ENCODE measurements at places on chromosomes 11 and 22.

GRCh38 chr22:30336752-30337460, 10.2 kb upstream of the TBC1D10A start:
- DNase-seq, result no peak

GRCh38 chr22:49600891-49601431, 226.7 kb downstream of the BRD1 start:
- DNase-seq, result no peak

DNA sequence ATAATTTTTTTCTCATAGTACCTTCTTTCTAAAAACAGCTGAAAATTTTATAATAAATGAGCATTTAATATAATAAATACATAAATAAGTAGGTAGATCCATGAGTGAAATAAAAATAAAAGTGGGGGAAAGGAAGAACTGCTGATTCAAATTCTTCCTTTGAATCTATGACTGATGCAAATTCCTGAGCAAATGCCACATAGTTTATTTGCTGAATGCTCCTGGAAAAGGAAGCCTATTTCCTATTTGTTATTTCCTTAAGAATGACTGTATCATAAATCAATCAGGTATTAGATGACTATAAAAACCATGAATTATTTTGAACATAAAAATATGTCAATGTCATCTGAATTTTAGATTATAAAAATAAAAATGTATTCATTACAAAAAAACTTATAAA, 16.6 kb downstream of the BTBD10 start:
- no peak for DNase-seq

- DNase-seq, result no peak
Observed at GRCh38 chr11:46356924-46357482, 9.7 kb downstream of the DGKZ start.

- peak; percentile 95 for DNase-seq
Observed at GRCh38 chr22:35914665-35915476, 113.8 kb downstream of the RBFOX2 start.

GRCh38 chr11:119361941-119362725, 15.6 kb upstream of the MFRP start:
- DNase-seq, result no peak

DNA sequence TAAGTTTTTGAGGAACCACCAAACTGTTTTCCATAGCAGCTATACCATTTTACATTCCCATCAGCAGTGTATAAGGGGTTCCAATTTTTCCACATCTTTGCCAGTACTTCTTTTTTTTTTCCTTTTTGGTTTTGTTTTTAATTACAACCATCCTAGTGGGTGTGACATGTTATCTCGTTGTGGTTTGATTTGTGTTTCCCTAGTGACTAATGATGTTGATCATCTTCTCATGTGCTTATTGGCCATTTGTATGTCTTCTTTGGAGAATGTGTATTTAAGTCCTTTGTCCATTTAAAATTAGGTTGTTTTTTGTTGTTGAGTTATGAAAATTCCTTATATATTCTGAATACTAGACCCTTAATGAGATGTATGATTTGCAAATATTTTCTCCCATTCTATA, 59.3 kb downstream of the STIM1 start:
- DNase-seq, result no peak

GRCh38 chr11:132361011-132361550, 990.7 kb downstream of the NTM start:
- no peak for DNase-seq

DNA sequence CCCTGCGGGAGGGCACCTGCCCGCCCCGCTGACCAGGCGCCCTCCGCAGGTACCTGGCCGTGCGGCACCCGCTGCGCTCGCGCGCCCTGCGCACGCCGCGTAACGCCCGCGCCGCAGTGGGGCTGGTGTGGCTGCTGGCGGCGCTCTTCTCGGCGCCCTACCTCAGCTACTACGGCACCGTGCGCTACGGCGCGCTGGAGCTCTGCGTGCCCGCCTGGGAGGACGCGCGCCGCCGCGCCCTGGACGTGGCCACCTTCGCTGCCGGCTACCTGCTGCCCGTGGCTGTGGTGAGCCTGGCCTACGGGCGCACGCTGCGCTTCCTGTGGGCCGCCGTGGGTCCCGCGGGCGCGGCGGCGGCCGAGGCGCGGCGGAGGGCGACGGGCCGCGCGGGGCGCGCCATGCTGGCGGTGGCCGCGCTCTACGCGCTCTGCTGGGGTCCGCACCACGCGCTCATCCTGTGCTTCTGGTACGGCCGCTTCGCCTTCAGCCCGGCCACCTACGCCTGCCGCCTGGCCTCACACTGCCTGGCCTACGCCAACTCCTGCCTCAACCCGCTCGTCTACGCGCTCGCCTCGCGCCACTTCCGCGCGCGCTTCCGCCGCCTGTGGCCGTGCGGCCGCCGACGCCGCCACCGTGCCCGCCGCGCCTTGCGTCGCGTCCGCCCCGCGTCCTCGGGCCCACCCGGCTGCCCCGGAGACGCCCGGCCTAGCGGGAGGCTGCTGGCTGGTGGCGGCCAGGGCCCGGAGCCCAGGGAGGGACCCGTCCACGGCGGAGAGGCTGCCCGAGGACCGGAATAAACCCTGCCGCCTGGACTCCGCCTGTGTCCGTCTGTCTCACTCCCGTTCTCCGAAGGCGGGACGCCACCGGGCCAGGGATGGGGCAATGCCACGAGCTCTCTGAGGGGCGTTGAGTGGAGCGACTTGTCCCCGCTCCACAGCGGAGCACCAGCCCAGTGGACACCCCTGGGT, 1.8 kb downstream of the GALR3 start:
- DNase-seq, result no peak

- no peak for DNase-seq
Observed at GRCh38 chr11:106271086-106271485, 193.6 kb downstream of the AASDHPPT start.

DNA sequence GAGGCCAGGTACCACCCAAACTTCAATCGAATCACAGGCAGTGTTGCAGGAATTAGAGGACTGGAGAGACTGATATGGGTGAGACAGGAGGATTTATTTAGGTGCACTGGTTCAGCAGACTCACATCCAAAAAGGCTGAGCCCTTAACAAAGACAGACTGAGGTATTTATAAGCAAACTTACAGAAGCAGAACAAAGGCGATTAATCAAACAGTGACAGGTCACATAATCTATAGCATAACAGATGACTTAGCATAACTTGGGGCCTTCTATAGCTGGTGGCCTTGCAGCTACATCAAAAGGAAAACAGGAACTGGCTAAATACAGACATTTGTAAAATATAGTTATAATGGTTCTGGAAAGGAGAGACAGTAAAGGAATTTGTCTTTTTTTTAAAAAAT, 2.1 kb downstream of the APOBEC3B start:
- DNase-seq, result no peak

- DNase-seq, result peak; percentile 18
Observed at GRCh38 chr22:35921777-35922176, 106.8 kb downstream of the RBFOX2 start.

GRCh38 chr22:33224841-33225240, 166.7 kb upstream of the SYN3 start:
- no peak for DNase-seq

- no peak for DNase-seq
Observed at GRCh38 chr11:2305788-2306451, 4.1 kb downstream of the TSPAN32 start.

GRCh38 chr11:84234462-84235202, 948.5 kb upstream of the CCDC90B start:
- no peak for DNase-seq

DNA sequence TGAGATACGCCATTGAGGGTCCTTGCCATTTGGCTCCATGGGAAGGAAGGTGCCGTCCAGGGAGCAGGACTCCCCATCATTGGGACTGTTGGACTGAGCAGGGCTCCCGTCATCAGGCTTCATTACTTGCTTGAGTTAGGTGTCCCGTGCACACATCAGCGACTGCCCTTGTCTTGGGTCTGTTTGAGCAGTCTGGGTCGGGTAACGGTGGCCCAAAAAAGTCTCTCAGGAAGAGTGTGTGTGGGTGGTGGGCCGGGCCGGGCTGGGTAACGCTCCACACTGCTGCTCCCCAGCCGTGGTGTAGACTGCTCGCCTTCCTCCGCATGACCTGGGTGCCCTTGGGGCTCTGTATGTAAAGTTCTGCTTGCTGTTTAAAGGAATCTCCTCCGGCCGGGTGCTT, 293.5 kb downstream of the TBC1D22A start:
- DNase-seq, result no peak

GRCh38 chr11:71485063-71485399, 32.0 kb downstream of the NADSYN1 start:
- DNase-seq, result no peak

DNA sequence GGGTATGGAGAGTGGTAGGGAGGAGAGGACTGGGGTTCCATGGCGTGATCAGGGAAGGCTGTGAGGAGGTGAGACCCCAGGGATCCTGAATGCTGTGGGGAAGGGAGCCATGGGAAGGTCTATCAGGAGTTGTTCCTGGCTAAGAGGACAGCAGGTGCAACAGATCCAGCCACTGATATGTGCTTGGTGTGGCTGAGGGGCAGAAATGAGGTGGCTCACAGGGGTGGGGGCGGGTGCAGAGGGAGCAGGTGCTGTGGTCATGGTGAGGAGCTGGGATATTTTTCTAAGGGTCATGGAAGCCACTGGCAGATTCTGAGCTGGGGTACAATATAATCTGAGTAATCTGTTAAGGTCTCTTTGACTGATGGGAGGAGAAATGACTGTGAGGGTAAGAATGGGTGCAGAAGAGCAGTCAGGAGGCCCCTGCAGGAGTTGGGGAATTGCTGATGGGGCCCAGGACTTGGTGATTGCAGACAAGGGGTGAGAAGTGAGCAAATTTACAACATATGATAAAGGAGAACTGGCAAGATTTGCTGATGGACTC, 31.3 kb upstream of the DMC1 start:
- DNase-seq, result no peak

- DNase-seq, result no peak
Observed at GRCh38 chr22:23008896-23009295, 61.4 kb upstream of the GNAZ start.

DNA sequence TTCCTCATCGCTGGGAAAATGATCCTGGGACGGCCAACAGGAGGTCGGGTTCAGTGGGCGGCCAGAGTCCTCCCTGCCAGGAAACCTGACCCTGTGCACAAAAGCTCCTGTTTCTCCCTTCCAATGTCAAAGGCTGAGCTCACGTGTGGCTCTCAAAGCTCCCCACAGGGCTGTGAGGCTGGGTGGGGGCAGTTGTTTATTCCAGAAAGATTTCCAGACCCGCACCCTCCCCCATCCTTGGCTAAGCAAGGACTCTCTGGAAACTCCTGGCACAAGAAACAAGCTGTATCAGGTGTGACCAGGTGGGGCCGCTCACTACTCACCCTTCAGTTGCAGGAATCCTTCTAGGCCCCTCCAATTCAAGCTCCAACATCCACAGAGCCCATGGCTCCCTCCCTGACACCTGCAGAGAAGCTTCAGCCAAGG, 131.9 kb downstream of the SHANK2 start:
- DNase-seq, result no peak

DNA sequence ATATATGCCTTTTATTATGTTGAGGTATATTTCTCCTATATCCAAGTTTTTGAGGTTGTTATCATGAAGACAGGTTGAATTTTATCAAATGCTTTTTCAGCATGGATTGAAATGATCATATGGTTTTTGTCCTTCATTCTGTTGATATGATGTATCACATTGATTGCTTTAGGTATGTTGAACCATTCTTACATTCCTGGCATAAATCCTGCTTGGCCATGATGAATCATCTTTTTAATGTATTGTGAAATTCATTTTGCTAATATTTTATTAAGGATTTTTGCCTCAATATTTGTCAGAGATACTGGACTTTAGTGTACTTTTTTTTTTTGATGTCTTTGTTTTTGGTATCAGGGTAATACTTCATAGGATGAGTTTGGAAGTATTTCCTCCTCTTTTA, 283.8 kb upstream of the C11orf87 start:
- DNase-seq, result no peak

DNA sequence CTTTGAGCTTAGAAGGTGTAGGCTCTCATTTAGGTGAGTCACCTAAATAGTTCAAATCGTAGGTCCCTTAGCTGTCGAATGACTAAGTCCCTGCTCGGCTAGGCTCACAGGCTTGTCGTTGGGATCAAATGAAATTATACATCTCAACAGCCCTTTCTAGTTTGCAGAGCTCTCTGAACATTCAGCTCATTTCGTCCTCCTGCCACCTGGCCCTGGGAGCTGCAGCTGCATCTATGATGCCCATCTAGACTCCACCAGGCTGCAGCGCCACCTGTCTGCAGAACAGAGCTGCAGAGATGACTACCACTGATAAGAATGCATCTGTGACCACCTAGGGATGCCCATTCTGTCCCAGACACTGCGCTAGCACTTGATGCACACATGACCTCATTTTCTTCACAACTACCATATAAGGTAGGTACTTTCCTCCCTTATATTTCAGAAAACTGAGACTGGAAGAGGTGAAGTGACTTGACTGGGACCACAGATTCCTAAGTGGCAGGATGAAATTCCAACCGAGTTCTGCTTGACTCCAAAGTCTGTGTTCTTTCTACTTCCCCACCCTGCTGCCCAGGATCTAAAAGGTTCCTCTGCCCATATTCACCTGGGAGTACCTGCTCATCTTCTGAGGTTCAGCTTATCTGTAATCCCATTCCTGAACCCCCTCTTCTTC, 141.1 kb upstream of the NARS2 start:
- peak; percentile 60 for DNase-seq

GRCh38 chr22:27401321-27401720, 400.2 kb downstream of the MN1 start:
- no peak for DNase-seq

DNA sequence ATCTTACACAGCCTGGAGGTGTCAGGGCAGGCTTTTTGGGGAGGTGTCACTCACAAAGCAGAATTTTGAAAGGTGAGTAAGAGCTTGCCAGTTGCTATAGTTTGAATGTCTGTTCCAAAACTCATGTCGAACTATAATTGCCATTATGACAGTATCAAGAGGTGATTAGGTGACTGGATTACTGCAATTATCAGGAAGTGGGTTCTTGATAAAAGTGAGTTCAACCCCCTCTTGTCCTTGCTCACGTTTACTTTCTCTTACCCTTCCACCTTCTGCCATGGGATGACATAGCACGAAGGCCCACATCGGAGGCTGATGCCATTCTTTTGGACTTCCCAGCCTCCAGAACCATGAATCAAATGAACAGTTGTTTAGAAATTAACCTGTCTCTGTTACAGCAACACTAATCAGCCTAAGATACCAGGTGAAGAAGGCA, 4.7 kb upstream of the C11orf86 start:
- DNase-seq, result no peak

- DNase-seq, result no peak
Observed at GRCh38 chr11:127412722-127413380, 412.3 kb upstream of the KIRREL3 start.

DNA sequence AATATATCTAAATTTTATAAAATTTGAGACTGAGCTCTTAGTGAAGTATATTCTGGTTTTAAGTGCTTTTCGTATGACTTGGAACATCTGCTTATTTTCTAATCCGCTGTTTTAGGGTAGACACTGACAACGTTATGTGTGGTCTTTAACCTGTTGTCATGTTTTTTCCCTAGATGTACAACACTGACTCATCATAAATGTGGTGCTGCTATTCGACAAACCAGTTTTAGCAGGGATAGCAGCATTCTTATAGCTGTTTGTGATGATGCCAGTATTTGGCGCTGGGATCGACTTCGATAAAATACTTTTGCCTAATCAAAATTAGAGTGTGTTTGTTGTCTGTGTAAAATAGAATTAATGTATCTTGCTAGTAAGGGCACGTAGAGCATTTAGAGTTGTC, 23.8 kb upstream of the HIKESHI start:
- DNase-seq, result no peak
